LoVo (cell line): ENCODE measurements at places on chromosomes 5 and 9.

- DNase-seq, result no peak
Measured at GRCh38 chr5:5183189-5183699, 43.1 kb downstream of the ADAMTS16 start.

- peak; percentile 24 for DNase-seq
Measured at GRCh38 chr5:64384765-64385164, 121.0 kb upstream of the RGS7BP start.

- no peak for DNase-seq
Measured at GRCh38 chr5:171615705-171616640, 169.6 kb upstream of the SMIM23 start.

GRCh38 chr9:68678430-68678829 is 26.6 kb upstream of the PIP5K1B start:
- DNase-seq, result no peak

GRCh38 chr9:9091387-9091786 is 1291.8 kb upstream of the DMAC1 start:
- no peak for DNase-seq

GRCh38 chr5:110630350-110630749 is 96.1 kb downstream of the TMEM232 start:
- no peak for DNase-seq

- no peak for DNase-seq
Measured at GRCh38 chr5:61486476-61486875, 154.4 kb downstream of the ZSWIM6 start.

DNA sequence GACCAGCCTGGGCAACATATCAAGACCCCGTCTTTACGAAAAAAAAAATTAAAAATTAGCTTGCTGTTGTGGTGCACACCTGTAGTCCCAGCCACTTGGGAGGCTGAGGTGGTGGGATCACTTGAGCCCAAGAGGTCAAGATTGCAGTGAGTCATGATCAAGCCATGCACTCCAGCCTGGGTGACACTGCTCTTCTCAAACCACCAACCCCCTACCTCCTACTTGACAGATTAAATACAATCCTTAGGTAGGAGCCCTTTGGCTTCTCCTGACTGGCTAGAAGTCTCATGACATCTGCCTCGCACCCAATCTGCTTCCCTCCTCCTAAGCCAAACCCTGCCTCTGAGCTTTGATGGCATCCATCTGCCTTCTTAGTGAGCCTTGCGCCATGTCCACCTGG is 11.6 kb upstream of the FBP1 start:
- DNase-seq, result no peak

DNA sequence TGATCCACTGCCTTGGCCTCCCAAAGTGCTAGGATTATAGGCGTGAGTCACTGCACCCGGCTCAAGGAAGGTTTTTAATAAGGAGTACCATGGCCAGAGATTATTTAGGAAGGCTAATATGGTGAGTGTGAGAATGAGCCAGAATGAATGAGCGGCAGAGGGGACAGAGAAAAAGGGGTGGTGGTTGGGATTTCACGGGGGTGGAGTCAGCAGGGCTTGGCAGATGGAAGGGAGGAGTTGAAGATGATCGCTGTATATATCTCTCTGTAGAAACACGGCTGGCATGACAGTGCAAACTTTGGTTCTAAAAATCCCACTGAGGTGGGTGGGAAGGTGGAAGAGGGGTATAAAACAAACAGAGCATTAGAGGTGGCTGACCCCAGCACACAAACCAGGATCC is 176.7 kb upstream of the TBC1D2 start:
- DNase-seq, result no peak

- DNase-seq, result no peak
Measured at GRCh38 chr5:10124287-10124686, 125.4 kb downstream of the ATPSCKMT start.

- no peak for DNase-seq
Measured at GRCh38 chr5:132424167-132424880, 54.8 kb downstream of the SLC22A5 start.

DNA sequence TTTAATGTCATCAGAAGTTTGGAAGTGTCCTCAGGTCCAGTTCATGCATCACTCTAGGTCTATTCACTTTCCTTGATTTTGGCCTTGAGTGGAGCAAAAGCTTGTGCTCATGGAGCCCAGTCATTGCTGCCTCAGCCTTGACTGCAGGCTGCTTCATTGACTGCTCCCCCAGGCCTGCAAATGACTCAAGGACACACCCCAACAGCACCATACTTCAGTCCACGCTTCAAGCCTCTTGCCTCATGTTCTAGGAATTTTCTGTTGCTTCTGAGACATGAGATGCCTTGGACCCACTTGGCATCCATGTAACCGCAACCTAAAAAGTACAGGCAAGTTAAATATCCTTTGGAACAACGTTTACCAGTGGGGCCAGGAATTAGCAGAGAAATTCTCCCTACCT is 193.7 kb downstream of the PIK3R1 start:
- DNase-seq, result no peak

DNA sequence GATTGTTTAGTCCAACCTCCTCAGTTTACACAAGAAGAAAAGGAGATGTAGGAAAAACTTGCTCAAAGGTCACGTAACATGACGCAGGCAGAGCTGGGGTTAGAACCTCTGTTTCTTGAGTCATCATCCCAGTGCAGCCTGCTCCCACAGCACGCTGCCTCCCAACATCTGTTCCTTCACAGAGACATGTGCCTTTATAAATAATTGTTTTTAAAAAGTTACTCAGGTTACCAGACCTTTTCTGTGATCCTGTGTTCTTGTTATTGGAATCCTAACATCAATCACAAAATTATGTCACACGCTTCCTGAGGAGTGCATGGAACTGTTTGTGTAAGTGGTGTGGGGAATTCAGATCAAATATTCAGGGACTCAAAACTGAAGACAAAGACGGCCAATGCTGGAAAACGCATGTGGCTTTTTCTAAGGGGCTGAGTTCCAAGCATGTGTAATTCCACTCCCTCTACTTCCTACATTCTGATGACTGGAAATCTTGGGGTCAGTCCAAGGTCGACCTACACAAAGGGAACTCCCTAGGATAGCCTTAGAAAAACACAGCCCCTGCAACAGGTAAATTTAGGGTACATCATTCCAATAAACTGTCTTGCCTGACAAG is 184.3 kb downstream of the TSSK1B start:
- DNase-seq, result no peak

DNA sequence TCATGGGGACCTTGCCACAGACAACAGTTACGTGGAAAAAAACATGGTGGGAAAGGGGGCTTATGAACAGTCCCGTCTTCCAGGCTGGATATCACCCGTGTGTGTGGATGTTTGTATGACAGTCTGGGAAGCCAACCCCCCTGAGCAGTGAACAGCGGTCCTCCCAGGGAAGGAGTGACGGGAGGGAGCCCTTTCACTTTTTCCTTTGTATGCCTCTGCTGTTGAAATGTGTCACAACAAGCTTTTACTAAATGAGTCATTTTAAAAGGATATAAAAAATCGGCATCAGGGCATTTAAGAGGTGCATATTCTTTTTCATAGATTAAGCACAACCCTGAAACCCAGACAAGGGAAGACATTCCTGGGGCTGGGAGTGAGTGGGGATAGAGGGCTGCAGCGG is 5.1 kb downstream of the MYMK start:
- no peak for DNase-seq

DNA sequence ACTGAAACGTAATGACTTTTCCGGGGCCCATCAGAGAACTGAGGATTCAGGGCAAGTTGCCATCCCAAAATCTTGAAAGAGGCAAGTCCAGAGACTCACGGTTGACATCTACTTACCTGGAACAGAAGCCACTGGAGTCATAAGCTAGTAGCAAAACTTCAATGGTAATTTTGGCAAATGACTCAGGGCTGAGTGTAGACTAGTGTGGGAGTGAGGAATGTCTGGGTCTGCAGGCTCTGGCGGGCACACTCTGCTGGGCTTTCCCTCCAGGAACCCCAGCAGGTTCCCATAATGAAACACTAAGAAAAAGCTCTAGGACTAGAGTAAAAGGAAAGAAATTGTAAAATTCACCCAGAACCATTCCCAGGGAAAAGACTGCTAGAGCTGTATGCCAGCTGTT is 122.9 kb upstream of the NFIL3 start:
- DNase-seq, result no peak

DNA sequence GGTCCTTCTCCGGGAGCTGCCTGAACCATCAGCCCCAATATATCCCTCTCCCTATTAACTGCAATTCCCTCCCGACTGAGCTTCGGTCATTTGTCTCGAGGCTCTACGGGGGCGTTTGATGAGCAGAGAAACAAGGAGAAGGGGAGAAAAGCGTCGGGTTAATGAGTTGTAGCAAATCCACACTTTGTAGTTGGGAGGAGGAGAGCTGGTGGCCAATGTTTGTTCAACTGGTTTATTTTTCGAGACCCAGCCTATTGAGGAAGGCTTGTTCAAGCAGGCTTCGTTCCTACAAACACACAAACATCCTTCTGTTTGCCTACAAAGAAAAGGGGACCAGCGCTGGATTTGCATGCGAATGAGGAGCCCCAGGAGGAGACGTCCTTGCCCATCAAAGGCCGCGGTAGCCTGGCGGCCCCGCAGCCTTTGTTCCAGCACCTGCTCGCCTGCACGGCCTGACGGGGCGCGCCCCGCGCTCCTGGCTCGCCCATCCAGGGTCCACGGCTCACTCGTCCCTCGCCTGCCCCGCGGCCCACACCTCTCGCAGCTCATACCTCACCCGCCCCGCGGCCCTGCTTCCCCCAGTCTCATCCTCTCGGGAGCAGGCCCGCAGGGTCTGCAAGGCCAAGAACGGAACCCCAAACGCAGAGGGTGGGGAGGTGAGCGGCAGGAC is 4.6 kb downstream of the FOXD1 start:
- DNase-seq, result no peak

- no peak for DNase-seq
Measured at GRCh38 chr9:100554935-100555401, 22.9 kb upstream of the CAVIN4 start.

DNA sequence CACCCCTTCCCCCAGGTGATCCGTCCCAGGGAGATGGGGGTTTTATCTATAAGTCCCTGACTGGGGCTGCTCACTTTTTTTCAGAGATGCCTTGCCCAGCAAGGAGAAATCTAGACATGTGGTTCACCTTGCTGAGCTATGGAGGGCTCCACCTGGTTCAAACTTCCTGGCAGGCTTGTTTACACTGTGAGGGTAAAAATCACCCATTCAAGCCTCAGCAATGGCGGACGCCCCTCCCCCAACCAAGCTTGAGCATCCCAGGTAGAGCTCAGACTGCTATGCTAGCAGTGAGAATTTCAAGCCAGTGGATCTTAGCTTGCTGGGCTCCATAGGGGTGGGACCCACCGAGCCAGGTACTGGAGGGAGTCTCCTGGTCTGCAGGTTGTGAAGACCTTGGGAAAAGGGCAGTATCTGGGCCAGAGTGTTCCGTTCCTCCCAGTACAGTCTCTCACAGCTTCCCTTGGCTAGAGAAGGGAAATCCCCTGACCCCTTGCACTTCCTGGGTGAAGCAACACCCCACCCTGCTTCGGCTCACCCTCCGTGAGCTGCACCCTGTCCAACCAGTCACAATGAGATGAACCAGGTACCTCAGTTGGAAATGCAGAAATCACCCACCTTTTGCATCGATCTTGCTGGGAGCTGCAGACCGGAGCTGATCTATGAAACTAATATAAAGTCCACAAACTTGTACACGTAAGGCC is 231.7 kb downstream of the CTNND2 start:
- DNase-seq, result no peak

DNA sequence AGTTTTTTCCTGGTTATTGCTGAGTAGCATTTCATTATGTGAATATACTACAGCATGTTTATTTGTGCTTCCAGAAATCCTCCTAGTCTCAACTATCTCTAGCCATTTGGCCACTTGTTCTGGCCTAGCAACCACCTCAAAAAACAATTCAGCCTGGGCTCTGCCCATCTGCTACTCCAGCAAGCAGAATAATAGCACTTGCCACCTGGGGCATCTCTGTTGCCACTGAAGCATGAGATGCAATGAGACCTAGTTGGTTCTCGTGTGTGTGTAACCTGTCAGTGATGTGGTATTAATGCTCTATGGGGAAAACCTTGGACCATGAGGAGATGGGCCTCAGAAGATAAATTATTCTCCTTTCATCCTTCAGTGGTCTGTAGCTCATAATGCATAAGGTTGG is 129.5 kb downstream of the RNF180 start:
- DNase-seq, result no peak

GRCh38 chr5:72598401-72599064 is 91.3 kb upstream of the ZNF366 start:
- no peak for DNase-seq

GRCh38 chr5:55610542-55610941 is 75.8 kb upstream of the PLPP1 start:
- DNase-seq, result no peak

DNA sequence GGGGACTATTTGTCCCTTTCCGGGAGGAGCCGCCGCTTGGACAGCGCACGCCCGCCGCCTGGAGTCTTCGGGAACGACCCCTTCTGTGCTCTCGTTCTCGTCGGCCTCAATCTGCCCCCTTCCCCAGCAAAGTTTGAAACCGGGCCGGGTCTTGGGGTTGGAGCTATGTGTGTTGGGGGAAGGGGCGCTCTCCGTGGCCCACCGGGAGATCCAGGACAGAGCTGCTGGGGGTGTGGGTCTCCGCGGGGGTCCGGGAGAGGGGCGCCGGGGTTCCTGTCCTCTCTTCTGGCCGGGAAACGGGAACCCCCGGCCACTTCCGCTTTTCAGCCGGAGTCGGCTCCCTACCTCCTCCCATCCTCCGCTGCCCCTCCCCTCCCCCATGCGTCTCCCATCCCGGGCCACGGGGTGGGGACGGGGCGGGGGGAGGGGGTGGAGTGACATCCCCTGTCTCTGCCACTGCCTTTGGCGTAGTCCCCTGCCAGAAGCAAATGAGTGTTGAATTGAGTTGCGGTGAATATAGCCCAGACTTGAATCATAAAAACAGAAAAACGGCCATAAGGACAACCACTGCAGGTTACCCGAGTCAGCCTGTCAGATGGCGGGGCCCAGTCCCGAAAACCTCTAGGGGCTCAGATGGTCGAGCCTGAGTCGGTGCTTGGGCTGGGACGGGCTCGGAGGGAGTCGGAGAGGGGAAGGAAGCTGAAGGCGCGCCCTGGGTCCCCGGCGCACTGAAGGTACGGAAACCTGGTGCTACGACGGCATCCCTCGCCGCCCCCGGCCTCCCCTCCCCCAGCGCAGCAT is 1.1 kb downstream of the CPLX2 start:
- DNase-seq, result no peak

DNA sequence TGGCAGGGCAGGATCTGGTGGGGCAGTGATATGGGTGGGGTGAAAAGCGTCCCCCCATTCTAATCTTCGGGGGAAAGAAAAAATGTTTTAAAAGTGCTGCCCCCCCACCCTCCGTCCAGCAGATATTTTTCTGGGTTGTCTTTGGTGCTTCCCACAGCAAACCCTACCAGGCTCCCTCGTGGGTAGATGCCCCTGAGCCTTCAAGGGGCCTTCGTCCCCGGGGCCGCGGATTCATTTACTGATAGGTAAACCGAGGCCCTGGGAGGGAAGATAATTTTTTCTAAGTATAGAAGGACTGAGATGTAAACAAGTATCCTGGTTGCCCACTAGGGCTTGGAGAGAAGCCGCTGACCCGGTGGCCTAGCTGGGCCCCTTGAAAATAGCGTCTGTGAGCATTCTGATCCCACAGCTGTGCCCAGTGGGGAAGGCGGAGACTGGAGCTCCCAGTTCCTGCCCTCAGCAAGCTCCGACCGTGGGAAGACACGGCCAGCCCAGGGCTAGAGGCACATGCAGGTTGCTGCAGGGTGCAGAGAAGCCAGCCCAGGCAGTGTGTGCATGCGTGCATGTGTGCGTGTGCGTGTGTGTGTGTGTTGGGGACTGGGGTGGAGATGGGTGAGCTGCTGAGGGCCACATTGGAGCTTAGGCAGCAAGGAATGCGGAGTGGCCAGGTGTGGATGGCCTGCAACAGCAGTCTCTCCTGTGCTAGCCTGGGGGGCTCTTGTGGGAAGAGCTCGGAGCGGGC is 6.0 kb upstream of the RXRA start:
- no peak for DNase-seq
